ENCODE measurements at places on chromosomes 1 and 21.

GRCh38 chr21:36640721-36641244 is 58.1 kb upstream of the SIM2 start:
- DNase-seq: no peak

DNA sequence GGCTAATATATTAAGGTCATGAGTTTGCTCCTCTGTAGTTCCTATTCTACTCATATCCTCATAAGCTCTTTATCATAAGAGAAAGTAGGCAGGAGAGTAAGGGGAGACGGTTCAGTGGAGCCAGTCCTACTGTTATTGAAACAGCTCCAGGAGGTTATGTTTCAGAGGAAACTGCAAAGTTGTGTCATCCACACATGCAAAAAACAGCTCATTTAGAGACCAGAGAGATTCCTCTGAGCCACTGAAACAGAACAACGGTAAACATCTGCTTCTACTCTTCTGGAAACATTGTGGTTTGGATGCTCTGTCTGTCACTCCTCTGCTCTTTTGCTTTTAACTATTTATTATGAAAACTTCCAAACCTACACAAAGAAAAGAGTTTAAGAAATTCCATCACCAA is 66.3 kb upstream of the PPP2R5A start:
- peak; percentile 84 for DNase-seq

DNA sequence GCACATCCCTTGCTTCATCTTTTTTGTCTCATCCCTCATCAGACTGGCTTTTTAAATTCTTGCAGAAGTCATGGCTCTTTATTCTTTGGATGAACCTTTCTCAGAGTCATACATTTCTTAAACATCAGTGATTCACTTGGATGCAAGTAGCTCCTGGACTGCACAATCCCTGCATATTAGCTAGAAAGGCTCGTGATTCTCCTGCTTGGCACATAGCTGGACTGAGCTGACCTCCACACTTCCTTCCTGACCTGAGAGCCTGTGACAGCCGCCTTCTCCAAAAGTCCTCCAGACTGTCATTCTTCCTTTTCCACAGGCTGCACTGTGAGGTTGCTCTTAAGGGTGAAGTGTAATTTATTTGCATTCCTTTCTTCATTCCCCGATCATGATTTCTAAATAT is 109.4 kb downstream of the RGL1 start:
- DNase-seq: peak; percentile 20

GRCh38 chr1:151893176-151893924 is 16.0 kb downstream of the THEM4 start:
- peak; percentile 10 for DNase-seq

GRCh38 chr1:48181669-48182367 is 40.7 kb upstream of the SLC5A9 start:
- DNase-seq: no peak

DNA sequence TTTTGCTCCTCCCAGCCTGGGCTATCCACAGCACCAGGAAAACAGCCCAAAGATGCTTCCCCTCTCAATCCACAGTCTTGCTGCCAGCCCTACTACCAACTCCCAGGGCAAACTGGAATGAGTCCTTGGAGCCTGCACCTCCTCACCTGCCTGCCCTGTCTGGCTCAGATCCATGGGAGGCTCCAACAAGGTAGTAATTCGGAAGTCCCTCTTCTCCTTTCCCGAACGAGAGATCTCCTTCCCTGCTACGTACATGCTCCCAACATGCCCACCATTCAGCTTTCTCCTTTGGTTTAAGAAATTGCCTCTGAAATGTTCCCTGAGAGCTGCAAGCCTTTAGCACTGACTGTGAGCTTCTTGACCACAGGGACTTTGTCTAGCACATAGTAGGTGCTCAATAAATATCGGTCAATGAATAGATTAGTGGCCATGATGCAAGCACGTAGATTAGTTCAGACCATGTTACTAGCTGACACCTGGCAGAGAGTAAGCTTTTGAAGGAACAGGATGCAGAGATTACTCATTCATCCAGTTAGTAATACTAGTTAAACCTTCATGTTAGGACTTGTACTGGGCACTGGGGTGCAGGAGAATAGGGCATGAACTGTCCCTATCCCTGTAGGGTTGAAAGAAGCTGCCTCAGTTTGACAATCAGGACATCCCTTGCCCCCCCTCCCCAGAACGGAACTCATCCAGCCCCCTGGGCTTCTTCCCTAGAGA is 80.1 kb downstream of the DISP3 start:
- DNase-seq: no peak

DNA sequence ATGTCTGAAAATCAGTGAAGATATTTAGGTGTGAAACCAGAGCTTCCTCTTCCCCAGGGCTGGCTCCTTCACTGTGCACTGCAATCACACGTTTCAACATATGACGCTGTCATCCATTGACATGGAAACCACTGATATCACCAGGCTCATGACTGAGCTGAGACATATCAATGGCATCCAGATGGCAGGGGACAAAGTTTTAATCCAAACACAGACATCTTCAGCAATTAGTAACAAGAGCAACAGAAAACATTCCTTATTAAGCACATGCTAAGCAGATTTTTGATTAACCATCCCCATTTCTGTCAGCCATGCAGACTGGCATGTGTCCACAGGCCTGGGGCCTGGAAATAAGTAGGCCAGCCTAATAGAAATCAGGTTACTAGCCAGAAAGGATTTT is 108.0 kb upstream of the ADAR start:
- peak; percentile 41 for DNase-seq

DNA sequence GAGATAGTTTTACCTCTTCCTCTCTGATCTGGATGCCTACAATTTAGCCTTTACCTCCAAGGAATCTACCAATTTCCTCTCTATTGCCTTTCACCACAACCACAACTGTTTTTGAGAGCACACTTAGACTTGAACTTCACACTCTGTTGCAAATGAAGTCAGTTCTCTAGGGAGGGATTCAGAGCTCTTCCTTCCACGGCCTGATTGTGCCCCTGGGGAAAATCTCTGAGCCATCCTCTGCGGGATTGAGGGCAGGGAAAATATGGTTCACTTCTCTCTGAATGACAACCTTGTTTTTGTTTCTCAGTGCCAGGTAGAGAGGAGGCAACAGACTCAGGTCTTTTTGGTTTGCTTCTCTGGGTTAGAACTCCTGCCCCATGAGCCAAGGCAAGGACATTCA is 35.4 kb upstream of the BCL10 start:
- no peak for DNase-seq
